ENCODE measurements at places on chromosomes 11 and 22.
A peak's percentile ranks its signal among the peaks of the same experiment; 100 is the strongest.

GRCh38 chr11:75279273-75279672, 38.7 kb downstream of the TPBGL start:
- no peak for DNase-seq

DNA sequence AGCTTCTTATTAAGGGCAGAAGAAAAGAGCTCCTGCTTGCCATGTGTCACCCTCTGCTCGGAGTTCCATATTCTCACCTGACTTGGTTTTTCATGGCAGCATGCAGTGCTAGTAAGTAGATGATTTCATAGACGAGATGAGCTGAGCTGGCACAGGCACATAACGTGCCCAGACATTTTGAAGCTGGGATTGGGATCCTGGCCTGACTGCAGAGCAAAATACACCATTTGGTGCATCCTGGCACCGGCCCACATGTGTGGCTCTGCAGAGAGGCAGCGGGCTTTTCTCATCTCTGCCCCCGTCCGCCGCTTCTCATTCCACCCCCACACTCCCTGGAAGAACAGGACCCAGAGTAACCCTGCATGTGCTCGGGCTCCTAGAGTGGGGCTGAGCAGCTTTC, 24.8 kb downstream of the FAM118A start:
- no peak for DNase-seq

DNA sequence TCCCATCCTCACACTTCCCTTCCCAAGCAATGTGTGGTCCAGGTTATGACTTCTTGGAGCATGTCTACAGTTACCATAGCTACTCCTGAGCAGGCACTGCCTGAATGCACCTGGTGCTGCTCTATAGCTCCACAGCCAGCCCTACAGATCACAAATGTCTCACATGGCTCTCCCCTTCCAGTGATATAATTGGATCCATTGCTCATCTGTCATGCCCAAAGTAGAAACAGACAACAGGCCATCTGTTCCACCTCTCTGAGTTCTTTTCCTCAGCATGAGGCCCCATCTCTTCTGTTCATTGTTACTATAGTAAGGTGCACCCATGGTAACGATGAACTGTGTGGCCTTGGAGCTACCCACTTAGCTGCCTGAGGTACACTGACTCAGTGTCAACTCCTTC, 320.3 kb upstream of the ZC3H12C start:
- no peak for DNase-seq

- DNase-seq = no peak
These were observed 450.5 kb upstream of the CCDC90B start for GRCh38 chr11:83736684-83737083.

- DNase-seq = no peak
These were observed at the start of gene OR9I1 for GRCh38 chr11:58125469-58125868. OR9I1 (minus strand) TSS chr11:58125530; CDS start chr11:58119444, 6,086 bp downstream.

GRCh38 chr22:48313175-48313830, 1514.4 kb downstream of the BRD1 start:
- DNase-seq = no peak

DNA sequence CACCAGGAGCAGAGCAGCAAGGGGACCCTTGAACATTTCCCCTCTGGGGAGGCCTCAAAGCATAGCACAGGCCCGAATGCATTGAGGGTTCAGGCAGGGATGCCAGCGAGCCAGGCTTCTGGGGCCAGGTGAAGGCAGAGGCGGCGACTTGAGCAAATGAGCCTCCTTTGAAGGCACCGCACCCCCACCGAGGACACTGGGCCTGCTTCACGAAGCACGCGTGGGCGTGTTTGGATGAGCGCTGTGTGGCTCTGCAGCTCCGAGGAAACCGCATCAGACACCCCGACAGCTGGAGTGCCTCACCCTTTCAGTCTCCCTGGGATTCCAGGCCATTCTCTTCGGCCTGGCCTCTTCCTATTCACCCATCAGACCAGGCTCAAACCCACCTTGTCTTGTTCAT, 301.8 kb downstream of the NTM start:
- DNase-seq = no peak

DNA sequence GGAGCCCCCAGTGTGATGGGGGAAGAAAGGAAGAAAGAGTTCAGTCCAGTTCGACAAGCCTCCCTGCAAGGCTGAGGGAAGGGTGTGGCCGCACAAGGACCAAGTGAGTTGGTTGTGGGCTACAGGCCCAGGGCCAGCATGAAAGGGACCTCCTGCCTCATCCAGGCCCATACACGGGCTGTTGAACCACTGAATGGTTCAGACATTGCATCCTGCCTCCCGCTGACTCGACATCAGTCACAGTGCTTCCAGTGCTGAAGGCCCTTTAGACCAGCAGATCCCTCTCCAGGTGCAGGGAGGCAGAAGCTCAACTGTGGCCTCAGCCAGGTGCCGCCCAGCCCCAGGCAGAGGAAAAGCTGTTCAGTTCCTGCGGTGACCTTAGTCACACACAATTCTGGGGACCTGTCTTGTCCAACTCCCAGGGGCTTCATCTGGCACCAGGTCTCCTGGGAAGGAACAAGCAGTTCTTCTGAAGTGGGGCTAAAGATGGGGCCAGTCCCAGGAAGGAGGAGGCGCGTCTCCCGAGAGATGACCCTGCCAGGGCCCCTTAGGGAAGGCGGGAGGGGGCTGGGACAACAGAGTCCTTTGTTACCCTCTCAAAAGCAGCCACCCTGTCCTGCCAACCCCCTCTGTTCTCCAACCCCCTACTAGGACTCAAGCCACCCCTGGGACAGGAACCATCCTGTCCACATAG, 6.6 kb downstream of the ARRB1 start:
- DNase-seq = no peak

GRCh38 chr11:68665436-68665835, 18.9 kb upstream of the GAL start:
- DNase-seq = no peak

DNA sequence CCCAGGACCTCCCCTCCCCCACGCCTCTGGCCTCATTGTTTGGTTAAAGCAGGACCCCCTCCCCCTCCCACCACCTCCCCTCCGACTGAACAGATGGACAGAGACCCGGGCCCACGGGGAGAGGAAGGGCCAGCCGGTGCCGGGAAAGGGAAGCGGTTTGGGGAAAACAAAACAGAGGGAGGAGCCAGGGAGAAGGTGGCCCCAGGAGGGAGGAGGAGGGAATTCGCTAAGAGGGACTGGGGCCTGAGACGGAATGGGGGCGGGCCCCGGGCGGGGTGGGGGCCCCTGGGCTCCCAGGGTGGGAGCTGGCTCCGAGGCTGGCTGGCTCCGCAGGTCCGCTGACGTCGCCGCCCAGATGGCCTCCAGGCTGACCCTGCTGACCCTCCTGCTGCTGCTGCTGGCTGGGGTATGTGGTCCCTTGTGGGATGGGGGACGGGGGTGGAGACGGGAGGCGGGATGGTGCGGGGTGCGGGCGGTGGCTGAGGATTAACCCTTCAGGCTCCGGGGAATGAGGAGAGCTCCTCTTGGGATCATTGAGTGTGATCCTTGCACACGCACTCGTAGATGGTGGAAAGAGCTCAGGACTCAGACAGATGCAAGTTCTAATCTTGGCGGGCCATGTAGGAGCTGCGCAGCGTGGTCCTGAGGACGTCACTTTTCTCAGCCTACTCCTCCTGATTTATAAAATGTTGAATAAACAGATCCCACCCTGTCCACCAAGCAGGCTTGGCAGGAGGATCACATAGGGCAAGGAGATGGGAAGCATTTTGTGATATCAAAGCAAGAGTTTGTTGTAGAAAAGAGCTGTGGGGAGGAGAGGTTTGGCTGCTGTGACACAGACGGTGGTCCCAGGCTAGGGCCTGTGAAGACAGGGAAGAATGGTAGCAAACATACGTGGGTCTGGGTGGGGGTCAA, 688 bp downstream of the SERPING1 start:
- peak; percentile 29 for DNase-seq

- no peak for DNase-seq
These were observed 13.5 kb downstream of the FBLN1 start for GRCh38 chr22:45516163-45516562.

DNA sequence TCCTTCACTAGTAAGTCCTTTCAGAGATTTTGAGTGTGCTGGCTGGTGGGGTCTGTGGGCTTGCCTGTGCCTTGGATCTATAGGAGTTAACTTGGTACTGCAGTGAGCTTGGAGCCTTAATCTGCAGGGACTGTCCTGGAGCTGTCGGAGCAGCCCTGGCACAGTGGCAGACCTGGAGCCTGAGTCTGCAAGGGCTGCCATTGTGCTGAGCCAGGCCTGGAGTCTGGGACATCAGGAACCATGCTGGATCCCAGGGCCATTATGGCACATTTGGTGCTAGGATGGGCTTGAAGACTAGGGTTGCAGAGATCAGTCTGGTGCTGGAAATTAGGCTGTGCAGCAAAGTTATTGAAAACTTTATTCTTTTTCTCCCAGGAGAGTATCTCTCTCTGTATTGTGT, 665.4 kb downstream of the METTL15 start:
- no peak for DNase-seq

GRCh38 chr11:55624531-55624930, 10.4 kb upstream of the OR4P4 start:
- DNase-seq = no peak

GRCh38 chr11:29449281-29450074, 567.4 kb downstream of the KCNA4 start:
- no peak for DNase-seq

GRCh38 chr11:102470251-102470650, 17.7 kb upstream of the TMEM123 start:
- peak; percentile 14 for DNase-seq

DNA sequence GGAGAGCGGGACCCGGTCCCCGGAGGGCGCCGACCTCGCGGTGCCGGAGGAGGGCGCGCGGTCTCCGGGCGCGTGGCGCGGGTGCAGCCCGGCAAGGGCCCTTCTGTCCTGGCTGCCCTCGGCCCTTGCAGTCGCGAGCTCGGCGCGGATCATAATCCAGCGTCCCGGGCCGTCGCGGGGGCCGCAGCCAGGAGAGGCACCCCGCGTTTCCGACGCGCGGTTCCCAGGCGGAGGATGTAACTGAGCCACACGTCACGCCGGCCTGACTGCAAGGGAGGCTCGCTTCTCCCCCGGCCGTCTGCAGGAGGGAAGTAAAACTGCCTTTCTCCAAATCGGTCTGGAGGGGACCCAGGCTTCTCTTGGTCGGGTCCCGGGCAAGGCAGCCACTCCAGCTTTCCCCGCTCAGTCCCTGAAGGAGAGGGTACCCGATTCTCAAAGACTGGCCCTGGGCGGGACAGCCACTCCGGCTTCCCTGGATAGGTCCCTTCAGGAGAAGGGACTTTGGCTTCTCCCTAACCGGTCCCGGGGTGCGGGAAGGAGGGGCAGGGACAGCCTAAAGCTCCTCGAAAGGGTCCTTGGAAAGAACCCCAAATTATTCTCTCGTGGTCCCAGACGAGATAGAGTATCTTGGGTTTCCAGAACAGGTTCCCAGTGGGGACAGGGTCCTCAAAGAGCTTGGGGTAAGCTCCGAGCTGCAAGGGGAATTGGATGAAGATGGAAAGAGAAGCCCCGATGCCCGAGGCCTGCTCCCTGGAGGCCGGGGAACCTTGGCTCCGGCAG, 836 bp downstream of the SPON1 start:
- no peak for DNase-seq

DNA sequence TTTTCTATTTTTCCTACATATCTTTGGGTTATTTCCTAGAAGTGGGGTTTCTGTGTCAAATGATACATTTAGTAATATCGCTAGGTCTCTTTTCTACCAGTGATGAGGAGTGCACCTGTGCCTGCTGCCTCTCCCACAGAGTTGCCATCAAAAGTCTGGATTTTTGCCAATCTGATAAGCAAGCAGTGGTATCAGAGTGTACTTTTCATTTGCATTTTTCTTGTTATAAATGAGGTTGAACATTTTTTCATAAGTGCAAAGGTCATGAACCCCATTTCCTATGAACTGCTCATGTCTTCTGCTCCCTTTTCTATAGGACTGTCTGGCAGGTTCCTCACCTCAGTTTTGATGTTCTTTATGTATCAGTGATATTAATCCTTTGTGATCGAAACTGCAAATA, 1.7 kb downstream of the TRPM5 start:
- no peak for DNase-seq

DNA sequence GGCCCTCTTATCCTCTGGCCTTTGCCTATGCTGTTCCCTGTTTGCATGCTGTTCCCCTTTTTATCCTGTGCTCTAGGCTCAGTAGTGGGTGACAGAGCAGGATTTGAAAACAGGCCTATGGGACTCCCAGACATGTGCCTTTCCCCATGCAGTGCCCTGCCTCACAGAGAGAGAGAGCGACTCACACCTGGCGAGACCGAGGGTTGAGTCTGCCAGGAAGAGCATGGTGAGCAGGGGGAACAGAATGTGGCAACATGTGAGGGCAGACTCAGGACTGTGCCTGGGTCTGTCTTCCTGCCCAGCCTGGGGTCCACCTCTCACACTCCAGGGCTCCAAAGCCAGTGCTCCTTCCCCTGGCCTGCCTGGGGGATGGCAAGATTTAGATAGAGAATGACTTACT, 75.0 kb downstream of the NFAM1 start:
- DNase-seq = no peak

DNA sequence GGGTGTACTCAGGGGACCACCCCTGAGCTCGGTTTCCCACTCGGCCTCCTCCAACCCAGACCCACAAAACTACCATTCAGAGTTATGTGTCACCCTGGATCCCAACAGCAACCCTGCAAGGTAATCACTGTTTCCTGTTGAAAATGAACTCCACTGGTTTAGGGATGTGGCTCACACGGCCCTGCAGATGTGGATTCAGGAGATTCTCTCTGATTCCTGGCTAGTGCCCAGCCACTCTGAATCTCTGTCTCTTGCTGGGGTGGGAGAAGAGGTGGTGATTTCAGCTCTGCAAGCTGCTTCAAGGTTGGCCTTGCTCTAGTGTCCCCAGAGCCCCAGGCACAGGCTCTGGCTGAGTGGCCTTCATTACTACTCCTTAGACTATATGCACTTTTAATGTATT, 1231.6 kb downstream of the TBC1D22A start:
- DNase-seq = no peak

GRCh38 chr11:118240999-118241763, 11.0 kb downstream of the MPZL3 start:
- DNase-seq = peak; percentile 59

- no peak for DNase-seq
These were observed 77.7 kb upstream of the FAM181B start for GRCh38 chr11:82811369-82811768.

DNA sequence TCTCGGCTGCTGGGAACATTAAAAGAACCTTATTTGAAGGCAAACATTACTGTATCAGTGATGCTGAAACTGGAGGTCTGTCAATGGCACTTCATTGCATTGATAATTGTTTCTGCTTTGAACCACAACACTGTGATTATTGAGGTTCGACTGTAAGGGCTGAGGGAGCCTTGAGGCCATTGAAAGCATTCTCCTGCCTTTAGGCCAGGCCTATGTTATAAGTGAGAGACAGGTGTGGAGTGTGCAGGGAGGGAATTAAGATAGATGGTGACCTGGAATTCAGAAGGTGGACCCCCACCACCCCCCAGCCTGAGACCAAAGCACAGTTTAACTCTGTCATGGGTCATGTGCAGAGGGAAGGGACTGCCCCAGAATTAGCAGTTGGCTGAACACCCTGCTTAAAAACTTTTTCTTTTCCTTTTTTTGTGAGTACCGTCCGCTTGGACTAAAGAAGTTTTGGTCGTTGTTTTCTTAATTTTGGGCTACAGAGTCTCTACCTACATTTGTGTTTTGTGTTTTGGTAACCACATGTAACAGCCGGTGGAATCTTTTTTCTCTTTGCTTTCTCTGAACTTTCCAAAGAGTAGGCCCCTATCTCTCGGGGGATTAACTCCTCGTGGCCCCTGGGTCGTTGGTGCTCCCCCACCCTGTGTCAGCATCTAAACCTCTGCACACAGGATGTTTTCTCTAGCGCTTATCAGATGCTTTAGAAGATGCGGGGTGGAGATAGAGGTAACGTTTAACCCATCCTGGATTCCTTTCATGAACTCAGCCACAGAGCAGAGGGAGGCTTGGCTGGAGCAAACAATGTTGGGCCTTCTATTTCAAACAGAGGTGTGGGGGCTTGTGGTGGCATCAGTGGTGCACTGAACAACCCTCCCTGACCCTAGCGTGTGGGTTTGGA, 43.7 kb downstream of the ZBTB16 start:
- DNase-seq = no peak

GRCh38 chr11:10856689-10857458, 979 bp downstream of the ZBED5 start:
- DNase-seq = no peak
